ENCODE measurements at places on chromosomes 16 and 17.

GRCh38 chr17:70523426-70523825 lies 354.1 kb downstream of the KCNJ2 start:
- DNase-seq: no peak

DNA sequence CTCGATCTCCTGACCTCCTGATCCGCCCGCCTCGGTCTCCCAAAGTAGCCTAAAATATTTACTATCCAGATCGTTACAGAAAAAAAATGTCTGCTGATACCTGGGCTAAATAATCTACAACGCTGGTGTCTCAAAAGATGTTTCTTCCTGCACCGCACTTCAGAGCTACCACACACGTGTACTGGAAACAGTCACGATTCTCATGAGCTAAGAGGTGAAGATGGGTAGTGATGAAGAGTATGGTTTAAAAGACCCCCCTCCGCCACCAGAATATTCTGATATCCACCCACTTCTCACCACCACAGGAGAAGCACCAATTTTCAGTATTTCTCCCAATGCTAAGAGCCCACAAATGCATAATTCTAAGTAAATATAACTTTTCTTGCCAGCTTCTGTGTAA lies 50.2 kb downstream of the SMG6 start:
- no peak for DNase-seq

DNA sequence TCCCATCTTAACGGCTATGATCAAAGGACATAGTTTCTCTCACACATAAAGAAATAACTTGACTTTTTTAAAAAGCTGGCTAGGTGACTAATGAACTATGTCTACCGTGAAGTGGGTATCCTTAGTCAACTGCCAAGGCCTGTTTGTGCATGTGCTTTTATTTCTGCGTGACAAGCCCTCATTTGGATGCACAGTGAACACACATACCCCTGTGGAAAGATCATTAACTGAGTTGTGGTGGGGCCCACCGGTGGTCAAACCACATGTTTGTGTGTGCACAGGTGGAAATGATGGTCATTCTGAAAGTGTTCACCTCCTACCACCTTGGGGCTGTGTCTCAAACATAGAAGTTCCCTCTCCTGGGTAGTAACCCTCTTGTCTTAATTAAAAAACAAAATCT lies 256.1 kb upstream of the SALL1 start:
- DNase-seq: no peak

DNA sequence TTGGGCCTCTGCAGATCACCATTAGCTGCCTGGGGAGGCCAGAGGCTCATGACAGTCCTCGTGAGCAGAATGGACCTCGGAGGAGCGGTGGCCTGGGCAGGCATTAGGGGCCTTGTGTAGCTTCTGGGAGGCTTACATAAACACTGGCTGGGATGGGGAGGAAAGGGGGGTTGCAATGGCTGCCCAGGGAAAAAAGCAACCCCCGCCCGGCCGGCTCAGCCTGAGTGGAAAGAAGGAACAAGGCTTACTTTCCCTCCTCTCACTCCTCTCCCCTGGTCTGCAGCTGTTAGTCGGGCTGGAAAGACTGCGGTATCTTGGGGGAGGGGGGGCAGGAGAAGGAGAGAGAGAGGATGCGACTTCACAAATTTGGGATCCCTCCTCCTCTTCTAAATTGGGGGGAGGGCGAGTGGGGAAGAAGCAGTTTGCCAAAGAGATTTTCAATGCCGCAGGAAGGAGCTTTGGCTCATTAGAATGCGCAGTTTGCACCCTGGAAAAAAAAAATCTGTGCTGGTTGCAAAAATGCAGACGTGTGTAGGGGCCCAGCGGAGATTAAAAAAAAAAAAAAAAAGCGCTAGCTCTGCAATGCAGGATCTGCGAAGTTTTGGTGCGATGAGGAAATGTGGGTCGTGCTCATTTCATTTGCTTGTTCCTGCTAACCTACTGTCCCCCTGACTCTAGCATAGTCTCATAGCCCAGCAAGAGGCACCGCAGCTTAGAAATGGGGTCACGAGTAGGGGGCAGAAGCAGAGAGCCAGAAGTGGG lies 6.6 kb upstream of the NR1D1 start:
- DNase-seq: no peak

- no peak for DNase-seq
These were observed 59.8 kb downstream of the GAN start for GRCh38 chr16:81374550-81374949.

- no peak for DNase-seq
These were observed 192.7 kb downstream of the MRTFB start for GRCh38 chr16:14263769-14264168.

- DNase-seq: no peak
These were observed 17.5 kb downstream of the ALOX15B start for GRCh38 chr17:8056232-8056975.

GRCh38 chr16:82389956-82390650 lies 220.1 kb upstream of the MPHOSPH6 start:
- DNase-seq: no peak

DNA sequence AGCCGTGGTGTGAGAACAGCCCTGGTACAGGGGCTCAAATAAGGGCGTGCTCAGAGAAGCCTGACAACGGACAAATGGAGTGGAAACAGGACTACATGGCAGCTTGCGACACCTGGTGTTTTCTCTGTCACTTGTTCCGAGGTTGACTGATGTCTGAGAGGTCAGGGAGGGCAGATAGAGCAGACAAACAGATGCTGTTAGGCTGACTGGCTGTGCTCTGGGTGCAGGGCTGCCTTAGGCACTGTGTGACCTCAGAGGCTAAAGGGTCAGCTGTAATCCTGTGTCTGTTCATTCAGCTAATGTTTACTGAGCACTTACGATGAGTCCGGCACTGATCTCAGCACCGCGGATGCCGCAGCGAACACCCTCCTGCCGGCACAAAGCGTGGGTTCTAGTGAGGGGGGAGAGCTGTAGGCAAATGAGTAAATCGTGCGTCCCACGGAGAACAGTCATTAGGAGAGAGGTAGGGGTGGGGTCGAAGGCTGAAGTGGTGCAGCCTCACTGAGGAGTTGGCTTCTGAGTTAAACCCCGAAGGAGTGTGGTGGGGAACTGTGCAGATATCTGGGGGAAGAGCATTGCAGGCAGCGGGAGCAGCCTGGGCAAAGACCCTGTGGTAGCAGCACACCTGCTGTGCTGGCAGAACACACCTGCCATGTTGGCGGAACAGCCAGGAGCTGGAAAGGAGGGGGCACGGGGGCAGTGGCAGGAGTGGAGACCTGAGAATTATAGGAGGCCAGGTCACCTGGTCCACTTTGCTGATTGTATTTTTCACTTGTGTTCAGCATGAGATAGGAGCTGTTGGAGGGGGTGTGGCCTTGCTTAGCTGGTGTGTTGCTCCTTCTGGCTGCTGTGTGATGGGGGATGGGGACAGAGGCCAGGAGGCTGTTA lies 35.0 kb downstream of the GPT2 start:
- DNase-seq: no peak

GRCh38 chr16:19844945-19845641 lies 39.6 kb downstream of the GPRC5B start:
- DNase-seq: no peak

GRCh38 chr17:8608001-8608400 lies 22.5 kb downstream of the MYH10 start:
- DNase-seq: no peak

GRCh38 chr17:10032118-10032852 lies 127.2 kb upstream of the RCVRN start:
- DNase-seq: no peak

DNA sequence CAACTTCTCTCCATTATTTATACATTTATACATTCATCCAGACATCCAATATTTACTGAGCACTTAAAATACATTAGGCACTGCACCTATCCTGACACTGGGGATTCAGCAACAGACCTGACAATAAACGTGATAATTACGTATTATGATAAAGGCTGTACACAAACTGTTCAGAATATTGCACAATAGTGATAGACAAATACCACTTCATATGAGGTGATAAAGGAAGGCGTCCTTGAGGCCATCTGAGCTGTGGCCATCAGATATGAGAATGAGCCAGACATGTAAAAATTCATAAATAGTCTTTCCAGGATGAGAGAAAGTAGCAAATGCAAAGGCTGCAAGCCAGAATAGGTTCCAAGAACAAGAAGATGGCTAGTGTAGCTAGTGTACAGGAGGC lies 8.6 kb downstream of the USP32 start:
- no peak for DNase-seq

GRCh38 chr16:83689385-83689831 lies 118.4 kb upstream of the HSBP1 start:
- no peak for DNase-seq

DNA sequence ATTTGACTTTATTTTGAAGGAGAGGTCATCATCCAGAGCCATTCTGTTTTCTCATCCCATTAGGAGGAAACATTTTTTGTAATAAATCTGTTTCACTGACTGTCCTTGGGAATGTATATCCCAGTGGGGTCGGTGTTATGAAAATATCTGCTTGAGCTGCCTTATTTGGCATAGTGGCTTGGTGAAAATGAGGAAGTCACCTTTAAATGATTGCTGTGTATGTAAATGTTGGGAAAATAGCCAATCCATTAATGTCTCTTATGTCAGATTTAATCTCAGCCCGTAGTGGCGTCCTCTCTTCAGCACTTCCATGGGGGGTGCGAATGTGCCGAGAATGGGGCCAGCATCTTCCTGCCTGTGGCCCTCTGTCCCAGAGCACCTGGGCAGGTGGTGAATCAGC lies 57.6 kb downstream of the BANP start:
- no peak for DNase-seq

DNA sequence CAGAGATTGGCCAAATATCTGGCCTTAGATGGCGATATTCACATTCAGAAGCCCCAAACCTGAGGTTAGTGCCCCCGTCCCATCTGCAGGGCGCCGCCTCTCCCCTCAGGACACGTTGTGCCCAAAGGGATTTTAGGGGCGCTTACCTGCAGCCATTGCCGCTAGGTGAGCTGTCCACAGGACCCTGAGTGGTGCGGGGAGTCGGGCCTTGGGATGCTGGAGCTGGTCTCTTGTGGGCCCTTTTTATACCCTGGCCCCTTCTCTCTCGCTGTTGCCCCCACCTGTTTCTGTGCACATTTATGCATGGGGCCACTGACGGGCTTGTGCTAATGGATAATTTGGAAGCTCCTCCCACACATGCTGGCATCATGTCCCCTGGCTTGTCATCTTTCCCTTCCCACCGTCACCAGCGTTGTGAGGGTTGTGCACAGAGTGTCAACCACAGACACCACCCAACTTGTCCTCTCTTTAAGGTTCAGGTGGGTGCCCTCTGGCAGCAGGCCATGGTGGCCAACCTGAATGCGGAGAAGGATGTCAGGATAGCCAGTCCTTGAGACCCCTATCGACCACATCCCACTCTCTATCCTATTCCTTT lies at the start of gene CSHL1:
Gene CSHL1 (minus strand): TSS at position 218 of the 595 bp plus-strand sequence. CDS start 62 bp downstream, at position 156.
- DNase-seq: no peak

DNA sequence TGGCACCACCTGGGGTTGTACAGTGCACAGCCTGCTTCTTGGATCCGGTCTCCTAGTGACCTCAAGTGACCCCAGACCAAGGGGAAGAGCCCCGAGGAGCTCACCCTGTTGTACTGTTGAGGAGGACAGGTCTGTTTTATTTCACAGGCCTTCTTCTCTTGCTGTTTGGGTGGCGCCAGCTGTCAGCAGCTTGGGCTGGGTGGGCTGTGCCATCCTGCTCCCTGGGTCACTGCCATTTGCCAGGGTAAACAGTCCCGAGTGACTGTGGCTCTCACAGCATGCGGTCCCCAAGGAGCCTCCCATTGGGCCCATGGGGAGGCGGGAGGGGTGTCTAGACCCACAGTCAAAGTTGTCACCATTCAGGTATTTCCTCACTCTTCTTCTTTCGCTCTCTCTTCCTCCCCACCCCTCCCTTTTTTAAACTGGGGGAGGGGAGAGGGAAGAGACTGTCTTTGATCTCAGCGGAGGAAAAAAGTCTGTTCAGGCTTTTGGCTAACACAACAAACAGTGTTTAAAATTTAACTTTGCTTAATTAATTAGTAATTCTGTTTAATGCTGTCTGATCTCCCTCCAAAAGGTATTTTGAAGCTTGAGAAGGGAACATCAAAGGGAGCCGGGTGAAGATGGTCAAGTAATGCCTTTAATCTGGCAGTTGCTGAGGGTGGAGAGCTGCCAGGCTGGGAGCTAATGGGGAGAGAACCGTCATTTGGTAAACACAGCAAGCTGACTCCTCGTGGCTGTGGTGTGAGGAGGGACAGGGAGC lies 64.0 kb downstream of the SNX20 start:
- DNase-seq: no peak

DNA sequence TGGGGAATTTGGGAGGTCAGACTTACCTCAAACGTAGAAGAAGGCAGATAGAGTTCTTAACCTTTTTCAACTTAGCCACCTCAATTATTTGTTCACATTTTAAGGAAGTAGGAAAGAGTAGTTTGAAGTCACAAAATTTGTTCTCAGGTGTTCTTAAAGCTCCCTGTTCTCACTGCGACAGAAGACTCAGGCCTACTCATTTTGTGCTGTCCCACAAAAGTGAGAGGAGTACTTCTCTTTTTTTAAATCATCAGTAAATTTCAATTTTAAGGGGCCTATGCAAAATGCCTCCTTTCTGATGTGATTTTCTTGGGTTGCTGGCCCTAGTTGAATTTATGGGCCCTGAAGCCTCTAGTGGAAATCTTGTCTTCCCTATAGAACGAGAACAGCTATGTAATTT lies 133.4 kb downstream of the MAP2K6 start:
- no peak for DNase-seq

GRCh38 chr17:21186399-21187187 lies 27.4 kb downstream of the TMEM11 start:
- no peak for DNase-seq

DNA sequence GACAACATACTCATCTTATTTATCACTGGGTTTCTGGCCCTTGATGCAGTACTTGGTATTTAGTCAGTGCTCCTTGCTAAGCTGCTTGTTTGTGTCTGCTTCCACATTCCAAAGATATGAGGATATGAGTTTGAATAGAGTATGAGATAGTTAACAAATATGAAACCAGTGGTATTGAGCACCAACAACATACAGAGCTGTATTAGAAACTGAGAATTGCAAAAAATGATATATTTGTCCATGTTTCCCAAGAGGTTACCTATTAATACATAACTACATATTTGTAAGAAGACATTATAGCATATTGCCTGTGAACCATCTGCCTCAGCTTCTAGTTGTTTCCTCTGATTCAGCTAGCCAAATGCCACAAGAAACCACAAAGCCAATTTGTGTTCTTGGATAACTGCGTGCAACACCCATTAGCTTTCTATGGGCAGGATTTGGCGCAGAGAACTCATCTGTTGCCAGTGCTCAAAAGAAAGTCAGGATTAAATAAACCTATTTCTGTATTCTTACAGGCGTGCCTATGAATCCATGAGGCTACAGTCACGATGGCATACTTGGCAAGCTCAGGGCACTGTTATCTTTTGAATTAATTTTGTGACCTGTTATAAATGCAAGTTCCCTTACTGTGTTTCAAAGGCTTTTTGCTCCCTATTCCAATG lies 194.4 kb downstream of the MAP2K6 start:
- no peak for DNase-seq
